Activated CD4-positive, alpha-beta memory T cell treated with anti-CD3 and anti-CD28 coated beads for 36 hours (primary cell): ENCODE measurements at places on chromosomes 7 and 10.

- no peak for DNase-seq
Measured at GRCh38 chr10:10792681-10793080, 225.0 kb upstream of the CELF2 start.

- no peak for DNase-seq
Measured at GRCh38 chr7:94655126-94655847, 646 bp downstream of the SGCE start.

- no peak for DNase-seq
Measured at GRCh38 chr7:22267930-22268615, 88.9 kb downstream of the RAPGEF5 start.

DNA sequence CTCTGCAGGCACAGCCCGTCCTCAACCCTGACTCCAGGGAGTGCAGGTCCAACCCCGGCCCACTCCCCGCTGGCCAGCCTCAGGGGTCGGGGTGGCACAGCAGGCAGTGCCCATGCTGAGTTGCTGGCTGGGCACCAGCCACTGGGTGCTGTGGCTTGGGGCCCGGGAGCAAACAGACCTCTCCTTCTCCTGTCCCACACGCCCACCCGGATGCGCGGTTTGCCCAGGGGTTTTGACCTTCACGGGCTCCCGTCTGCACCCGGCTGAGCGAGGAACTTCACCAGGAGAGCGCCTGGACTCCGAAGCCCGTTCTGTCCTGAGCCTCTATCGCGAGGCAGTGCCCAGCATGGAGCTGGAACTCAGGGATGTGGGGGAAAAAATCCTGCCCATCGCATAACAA, 2.6 kb upstream of the GRIFIN start:
- DNase-seq = no peak

DNA sequence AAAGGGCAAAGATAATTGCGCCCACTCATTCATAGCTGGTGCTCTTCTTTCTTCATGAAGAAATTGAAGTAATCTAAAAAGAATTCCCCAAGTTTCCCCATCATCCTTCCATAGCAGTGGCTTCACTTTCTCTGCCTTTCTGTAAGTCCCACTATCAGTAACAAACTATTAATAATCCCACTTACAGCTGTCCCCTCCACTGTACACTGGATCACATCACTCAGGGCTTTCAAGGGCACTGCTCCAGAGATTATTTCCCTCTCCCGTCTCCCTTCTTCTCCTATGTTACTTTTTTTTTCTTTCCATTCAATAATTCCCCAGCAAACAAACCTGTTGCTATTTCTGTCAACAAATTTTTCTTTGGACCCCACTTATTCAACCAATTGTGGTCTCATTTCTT, 16.2 kb downstream of the DNAJB9 start:
- no peak for DNase-seq

GRCh38 chr7:51025668-51026067, 243.0 kb upstream of the GRB10 start:
- DNase-seq = no peak
